ENCODE measurements at places on chromosomes 11 and 22. TPM values are rescaled to one million over a fixed set of nuclear protein-coding genes. Genes with fewer than 3 reads are reported as not detected.

IL17REL gene
- not detected for total RNA-seq

TP53I11 gene
- total RNA-seq: 1.1 TPM

KMT2A gene
- 78.7 TPM for total RNA-seq

RFPL2 gene
- total RNA-seq: not detected

- no peak for DNase-seq
- H3K4me1 ChIP-seq: no peaks in the 10 kb centered on the region
- peaks cover 54% of the 10 kb centered on the region for H3K27me3 ChIP-seq
- no peaks in the 10 kb centered on the region for H3K36me3 ChIP-seq
Observed at GRCh38 chr11:62256281-62256680, 13.7 kb upstream of the SCGB2A2 start.

GRCh38 chr11:83265331-83265730, 20.8 kb downstream of the CCDC90B start:
- H3K4me3 ChIP-seq: no peak overlapping the region
- DNase-seq: no peak

GRCh38 chr11:102279641-102280170, 37.6 kb upstream of the BIRC3 start:
- DNase-seq: no peak
- H3K4me3 ChIP-seq: no peak overlapping the region
- no peak overlapping the region for H3K27ac ChIP-seq
- peaks cover 12% of the 10 kb centered on the region for H3K4me1 ChIP-seq
- no peaks in the 10 kb centered on the region for H3K27me3 ChIP-seq

GRCh38 chr11:131894615-131895544, 524.5 kb downstream of the NTM start:
- H3K27ac ChIP-seq: no peak overlapping the region
- peaks cover 25% of the 10 kb centered on the region for H3K27me3 ChIP-seq
- H3K4me3 ChIP-seq: no peak overlapping the region
- DNase-seq: no peak
- no peaks in the 10 kb centered on the region for H3K36me3 ChIP-seq

GRCh38 chr11:123301696-123302400, 106.8 kb upstream of the CLMP start:
- no peak for DNase-seq
- peaks cover 23% of the 10 kb centered on the region for H3K4me1 ChIP-seq
- no peaks in the 10 kb centered on the region for H3K27me3 ChIP-seq
- H3K4me3 ChIP-seq: peak overlapping the region; percentile 49

Data from PC-9 (cell line).